Nucleus accumbens (tissue), 56 donors: ENCODE measurements at places on chromosomes 7 and 10.
A peak's percentile ranks its signal among the peaks of the same experiment; 100 is the strongest.

GRCh38 chr10:86730227-86730626 lies 26.2 kb upstream of the BMPR1A start:
- peak; percentile 20 for DNase-seq

- DNase-seq = no peak
These were observed 5.2 kb upstream of the ACBD5 start for GRCh38 chr10:27245836-27246235.

- DNase-seq = no peak
These were observed 227.2 kb upstream of the KLF14 start for GRCh38 chr7:130961128-130961601.

- DNase-seq = no peak
These were observed 181.8 kb downstream of the KIAA1217 start for GRCh38 chr10:24390746-24391145.

DNA sequence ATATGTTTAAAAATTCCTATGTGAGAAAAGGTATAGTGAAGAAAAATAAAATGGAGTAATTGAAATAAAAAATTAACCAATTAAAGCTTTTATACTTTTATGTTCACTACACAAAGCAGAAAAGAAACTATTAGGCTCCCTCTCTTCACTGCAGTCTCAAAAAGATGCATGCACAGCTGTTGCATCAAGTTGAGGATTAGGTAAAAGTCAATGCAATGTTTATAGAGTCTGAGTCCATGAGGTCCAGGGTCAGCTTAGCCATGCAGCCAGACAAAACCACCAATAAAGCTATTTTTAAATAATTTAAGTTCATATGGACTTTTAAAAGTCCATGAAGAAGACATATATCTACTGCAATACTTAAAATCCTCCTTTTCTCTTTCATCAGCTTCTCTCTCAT lies 31.1 kb upstream of the ING3 start:
- DNase-seq = no peak

DNA sequence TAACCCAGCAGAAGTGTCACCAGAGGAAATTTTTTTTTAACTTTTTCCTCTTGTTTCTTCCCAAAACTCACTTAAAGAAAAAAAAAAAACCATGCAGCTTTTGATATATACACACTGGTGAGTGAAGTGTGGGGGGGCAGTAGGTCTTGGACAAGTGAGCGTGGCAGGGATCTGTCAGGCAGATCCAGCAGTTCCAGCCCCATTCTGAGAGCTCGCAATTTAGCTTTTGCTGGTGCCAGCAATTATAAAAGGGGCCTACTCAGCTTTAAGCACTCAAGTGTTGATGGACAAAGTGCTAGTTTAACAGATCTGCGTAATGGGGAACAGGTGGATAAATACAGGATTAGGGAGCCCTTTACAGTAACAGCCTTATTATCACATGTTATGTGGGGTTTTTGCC lies 619.2 kb upstream of the GALNT17 start:
- DNase-seq = no peak

- no peak for DNase-seq
These were observed 161.8 kb downstream of the SKIDA1 start for GRCh38 chr10:21363731-21364104.

DNA sequence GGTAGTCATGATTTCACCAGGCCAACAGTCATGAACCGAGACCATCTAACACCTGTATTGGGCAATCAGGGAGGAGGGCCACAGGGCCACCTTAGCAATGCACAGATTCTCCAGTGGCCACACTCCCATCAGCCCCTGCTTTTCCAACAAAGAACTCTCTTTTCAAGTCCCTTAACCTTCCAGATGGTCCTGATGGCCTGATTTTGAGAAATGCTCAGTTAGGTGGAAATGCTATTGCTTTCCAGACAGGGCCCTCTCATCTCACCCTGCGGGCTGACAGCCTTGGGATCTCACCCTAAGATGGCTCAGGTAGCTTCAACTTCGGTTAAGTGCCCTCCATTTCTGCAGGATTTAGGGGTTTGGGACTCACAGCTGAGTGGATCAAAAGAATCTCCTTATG lies 131.9 kb upstream of the PRR15 start:
- no peak for DNase-seq

- no peak for DNase-seq
These were observed at the start of gene RBP4 for GRCh38 chr10:93601146-93601773. RBP4 (minus strand) TSS chr10:93601235; CDS start chr10:93601028, 207 bp downstream.

- no peak for DNase-seq
These were observed 143.8 kb upstream of the RHEB start for GRCh38 chr7:151663382-151664100.

GRCh38 chr10:121710207-121710606 lies 112.0 kb upstream of the FGFR2 start:
- no peak for DNase-seq

DNA sequence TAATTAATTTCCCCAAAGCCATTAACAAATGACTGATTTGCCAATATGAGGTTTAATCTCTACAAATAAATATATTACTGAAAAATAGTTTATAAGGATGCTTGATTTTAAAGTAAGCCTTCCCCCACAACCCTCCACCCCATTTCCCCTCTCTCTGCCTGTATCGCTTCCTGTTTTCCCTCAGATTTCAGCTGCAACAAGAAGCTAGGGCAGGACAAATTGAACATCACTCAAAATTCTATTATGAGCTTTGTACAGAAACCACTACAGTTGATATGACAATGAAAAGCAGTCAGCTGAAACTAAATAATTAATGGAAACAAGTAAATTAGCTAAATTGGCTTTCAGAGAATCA lies 109.0 kb upstream of the SP4 start:
- DNase-seq = no peak

GRCh38 chr10:49140304-49141177 lies 6.7 kb upstream of the FAM170B start:
- DNase-seq = no peak

GRCh38 chr7:23380556-23380955 lies 81.4 kb downstream of the MALSU1 start:
- DNase-seq = no peak

GRCh38 chr10:101597091-101597900 lies 9.2 kb downstream of the DPCD start:
- no peak for DNase-seq

DNA sequence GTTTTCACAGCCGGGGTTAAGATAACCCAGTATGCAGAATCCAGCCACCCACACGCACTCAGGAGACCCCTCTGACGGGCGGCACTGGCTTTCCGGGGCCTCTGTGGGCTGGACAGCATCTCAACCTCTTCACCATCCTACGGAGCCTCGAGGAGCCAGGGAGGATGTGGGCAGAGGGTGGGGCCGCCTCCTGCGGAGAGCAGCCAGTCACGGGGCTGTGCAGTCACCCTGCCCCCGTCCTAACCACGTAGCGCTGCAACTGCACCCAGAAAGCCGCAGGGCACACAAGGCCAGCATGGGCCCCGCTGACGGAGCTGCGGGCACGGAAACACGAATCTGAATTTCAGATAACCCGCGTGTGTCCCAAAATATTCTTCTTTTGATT lies 270.3 kb downstream of the ELFN1 start:
- DNase-seq = no peak

DNA sequence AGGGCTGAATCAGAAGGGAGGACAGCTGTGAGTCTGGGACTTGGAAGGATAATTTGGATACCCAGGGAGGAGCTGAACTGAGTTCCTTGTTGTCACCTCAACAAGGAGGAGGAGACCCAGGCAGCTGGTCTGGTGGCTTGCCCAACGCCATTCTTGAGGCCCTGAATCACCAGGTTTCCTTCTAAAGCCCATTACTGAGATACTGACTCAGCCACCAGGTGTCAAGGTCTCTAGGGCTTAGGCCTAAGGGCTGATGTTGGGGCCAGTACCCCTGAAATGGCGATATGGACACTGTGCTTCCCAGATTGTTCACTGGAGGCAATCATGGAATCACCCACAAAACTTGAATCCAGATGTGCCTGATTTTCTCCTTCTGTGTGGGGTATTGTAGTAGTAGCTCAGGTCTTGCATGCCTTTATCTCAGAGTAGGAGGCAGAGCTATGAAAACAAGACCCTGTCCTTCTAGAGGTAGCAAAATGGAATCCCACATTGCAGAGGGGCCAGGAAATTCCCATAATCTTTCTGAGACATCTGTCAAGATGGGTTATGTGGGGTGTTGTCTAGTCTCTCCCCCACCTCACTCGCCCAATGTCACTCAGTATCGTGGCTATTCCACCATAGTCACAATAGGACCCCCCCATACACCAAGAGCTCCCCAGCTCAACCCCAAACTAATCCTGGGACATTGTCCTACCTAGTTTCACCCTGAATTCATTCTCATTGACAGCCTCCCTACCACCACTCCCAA lies 1.8 kb upstream of the ATG9B start:
- DNase-seq = no peak

- DNase-seq = no peak
These were observed 235.9 kb downstream of the COBL start for GRCh38 chr7:51080622-51081269.

- no peak for DNase-seq
These were observed 7.8 kb downstream of the ZNF862 start for GRCh38 chr7:149846021-149846420.

DNA sequence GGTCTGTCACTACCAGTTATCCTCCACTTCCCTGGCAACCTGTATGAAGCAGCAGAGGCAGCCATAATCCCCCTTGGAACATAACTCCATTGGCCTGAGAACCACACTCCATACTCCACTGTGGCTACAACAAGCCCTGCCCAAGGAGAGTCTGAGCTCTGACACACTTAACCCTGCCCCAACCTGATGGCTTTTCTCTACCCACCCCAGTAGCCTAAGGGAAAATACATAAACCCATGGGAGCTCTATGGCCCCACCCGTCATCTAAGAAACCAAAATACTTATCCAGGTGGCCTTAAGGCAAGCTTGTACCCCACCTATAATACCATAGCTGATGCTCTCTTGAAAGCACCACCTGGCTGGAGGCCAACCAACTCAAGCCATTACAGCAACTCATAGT lies 324.8 kb upstream of the GLI3 start:
- no peak for DNase-seq

DNA sequence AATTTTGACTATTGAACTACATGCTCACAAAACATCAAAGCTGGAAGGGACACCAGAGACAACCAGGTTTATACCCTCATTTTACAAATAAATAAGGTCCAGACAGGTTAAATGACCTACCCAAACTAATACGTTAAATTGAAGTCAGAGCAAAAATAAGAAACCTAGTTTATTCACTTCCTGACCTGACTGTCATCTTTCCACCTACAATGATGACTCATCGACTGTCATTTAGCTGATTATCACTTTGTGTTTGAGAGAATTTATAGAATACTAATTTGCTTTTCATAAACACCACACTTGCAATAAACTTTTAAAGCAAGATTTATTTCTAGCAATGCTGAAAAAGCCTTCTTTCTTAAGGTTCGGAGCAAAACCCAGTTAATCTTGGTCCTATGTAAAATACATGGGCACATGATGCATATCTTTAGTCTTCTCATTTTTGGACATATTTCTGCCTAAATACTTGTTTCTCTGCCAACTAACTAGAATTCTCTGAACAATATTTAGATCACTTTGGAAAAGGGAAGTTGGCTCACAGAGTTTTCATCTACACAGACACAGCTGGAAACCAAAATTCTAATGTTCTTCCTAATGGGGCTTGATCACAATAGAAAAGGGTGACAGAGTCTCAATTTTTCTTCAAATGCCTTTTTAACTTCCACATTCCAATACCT lies 16.7 kb upstream of the LRRN3 start:
- DNase-seq = no peak

- no peak for DNase-seq
These were observed 166.9 kb downstream of the CPEB3 start for GRCh38 chr10:92124020-92124419.

- no peak for DNase-seq
These were observed 593.4 kb upstream of the GHITM start for GRCh38 chr10:83545901-83546391.

- DNase-seq = no peak
These were observed 7.4 kb upstream of the OSBPL3 start for GRCh38 chr7:24987331-24987842.

- no peak for DNase-seq
These were observed 40.1 kb upstream of the AKR1C2 start for GRCh38 chr10:5043716-5044115.

GRCh38 chr10:22367471-22367870 lies 22.2 kb downstream of the SPAG6 start:
- no peak for DNase-seq

- DNase-seq = no peak
These were observed 22.8 kb downstream of the SGMS1 start for GRCh38 chr10:50600831-50601477.

- no peak for DNase-seq
These were observed 106.2 kb downstream of the RTKN2 start for GRCh38 chr10:62162261-62162981.
